Body of pancreas (tissue), 4 donors: ENCODE measurements at places on chromosomes 2 and 18. TPM values are rescaled to one million over a fixed set of nuclear protein-coding genes. Genes with fewer than 3 reads are reported as not detected.

Gene IL1RL1
- total RNA-seq: 12.5 TPM

DNA sequence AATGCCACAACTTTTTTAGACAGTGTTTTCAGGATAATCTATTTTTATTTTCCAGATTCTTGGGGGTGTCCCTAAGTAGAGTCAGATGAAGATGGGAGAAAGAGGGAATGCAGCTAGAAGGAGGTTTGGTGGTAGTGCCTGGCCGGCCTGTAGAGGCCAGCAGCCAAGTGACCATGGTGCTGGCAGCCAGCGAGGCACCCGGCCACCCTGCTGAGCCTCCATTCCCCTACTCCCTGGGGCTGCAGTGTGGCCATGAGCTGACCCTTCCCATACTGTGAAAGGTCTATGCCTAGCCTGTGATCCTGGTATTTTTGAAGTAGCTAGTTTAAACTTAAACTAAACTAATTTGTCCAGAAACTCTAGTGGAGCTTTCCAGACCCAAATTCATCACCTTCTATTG lies 268.6 kb downstream of the CYRIA start:
- H3K27ac ChIP-seq: no peak overlapping the region
- H3K4me3 ChIP-seq: no peak overlapping the region
- no peaks in the 10 kb centered on the region for H3K36me3 ChIP-seq
- no peak for DNase-seq
- peaks cover 16% of the 10 kb centered on the region for H3K4me1 ChIP-seq

DNA sequence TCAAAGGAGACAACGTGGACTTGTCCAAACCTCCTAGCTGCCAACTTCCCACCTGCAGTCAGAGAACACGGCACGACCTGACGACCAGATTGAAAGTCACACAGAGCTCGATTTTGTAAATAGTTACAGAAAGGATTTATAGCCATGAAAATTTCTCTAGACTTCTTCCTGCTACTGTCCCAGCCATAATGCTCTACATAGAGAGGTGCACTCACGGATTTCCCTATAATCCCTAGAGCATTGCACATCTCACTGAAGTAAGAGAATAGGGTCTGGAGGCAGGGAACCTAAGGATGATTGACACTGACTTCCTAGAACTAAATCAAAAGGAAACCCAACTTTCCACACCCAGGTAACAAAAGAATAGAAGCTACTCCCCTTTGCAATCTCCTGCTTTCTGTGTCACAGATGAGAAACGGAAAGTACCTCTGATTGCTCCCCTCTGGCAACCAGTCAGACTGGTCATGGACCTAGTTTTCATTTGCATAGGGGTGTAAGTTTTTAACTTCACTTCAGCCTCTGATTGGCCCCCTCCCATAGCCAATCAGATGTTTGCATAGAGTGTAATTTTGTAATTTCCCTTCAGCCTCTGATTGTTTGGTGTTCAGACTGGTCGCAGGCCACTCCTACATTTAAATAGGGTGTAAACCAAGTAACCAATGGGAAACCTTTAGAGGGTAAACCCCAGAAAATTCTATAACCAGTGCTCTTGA lies 58.6 kb upstream of the FBXO11 start:
- no peak overlapping the region for H3K27ac ChIP-seq
- no peaks in the 10 kb centered on the region for H3K27me3 ChIP-seq
- H3K4me1 ChIP-seq: no peaks in the 10 kb centered on the region

DNA sequence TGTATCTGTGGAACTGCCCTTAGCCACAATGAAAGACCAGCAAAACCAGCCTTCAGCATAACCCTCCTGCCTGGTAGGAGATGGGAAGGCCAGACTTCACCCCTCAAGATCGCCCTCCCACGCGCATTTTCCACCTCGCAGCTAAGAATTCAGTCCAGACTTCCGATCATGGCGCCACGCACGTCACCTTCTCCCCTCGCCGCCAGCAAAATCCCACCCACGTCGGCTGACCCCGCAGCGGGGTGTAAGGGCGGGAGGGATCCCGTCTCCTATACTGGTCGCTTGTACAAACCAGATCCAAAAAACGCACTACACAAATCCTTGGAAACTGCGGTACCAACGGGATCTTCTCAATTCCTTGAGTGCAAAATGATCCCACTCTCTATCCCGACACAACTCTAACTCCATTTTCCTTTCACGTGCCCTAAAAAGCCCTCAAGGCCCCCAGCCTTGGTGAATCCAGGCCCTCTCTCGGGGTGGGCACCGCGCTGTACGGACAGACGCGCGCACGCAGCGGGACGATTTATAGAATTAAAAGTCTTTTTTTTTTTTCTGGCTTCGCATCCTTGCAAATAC lies 1.0 kb upstream of the BMPR2 start:
- H3K27me3 ChIP-seq: no peaks in the 10 kb centered on the region
- peak overlapping the region; percentile 58 for H3K4me3 ChIP-seq
- H3K4me1 ChIP-seq: peaks cover 14% of the 10 kb centered on the region
- H3K36me3 ChIP-seq: no peaks in the 10 kb centered on the region

GRCh38 chr2:215527736-215528135 lies 91.9 kb upstream of the FN1 start:
- no peaks in the 10 kb centered on the region for H3K27me3 ChIP-seq
- no peak for DNase-seq
- H3K27ac ChIP-seq: no peak overlapping the region
- H3K36me3 ChIP-seq: no peaks in the 10 kb centered on the region

DNA sequence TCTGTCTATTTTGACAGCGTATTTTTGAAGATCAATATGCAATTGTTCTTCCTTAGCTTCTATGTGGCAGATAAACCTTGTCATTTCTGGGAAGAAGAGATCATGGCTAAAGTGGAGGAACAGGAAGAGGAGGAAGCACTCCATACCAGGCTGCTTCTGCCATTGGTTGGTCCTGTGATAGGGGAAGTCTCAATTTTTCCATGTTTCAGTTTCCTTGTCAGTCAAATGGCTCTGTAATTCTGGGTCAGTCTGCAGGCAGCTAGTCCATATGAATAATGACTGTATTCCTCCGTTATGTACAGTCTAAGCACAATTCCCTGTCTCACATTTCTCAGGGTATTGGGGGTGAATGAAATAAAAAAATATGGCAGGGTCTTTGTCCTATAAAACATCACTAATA lies 277.6 kb upstream of the CXCR4 start:
- H3K27me3 ChIP-seq: no peaks in the 10 kb centered on the region

DNA sequence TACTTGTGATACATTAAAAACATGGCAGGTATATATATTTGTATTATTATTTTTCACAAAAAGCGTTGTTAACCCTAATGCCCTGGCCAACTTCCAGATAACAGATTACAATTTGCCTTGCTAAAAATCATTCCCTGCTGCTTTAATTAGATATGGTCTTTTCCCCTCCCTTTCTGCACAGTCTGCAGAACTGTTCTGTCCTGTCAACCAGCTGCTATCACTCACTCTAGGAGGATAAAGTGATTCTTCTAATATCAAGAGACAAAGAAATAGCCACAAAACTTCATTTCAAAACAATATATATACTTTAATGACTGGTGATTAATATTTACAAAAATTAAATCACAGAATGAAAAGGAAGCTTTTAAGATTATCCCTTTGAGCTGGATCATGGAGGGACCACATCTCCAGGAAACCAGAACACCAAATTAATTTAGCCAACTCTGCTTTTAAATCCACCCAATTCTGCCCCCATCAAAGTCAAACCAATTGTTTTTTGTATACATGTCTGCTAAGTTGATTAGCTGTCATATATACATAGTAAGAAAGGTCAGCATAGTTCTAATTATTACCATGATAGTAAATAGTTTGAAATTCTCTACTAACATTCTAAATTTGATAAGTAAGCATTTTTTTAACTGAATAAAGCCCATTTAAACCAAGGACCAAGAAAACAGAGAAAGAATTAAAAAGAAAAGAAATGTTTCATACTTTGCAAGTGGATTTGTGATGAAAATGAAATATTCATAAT lies 55.7 kb downstream of the RND3 start:
- DNase-seq: no peak
- no peaks in the 10 kb centered on the region for H3K4me1 ChIP-seq
- no peaks in the 10 kb centered on the region for H3K27me3 ChIP-seq
- no peaks in the 10 kb centered on the region for H3K36me3 ChIP-seq
- no peak overlapping the region for H3K27ac ChIP-seq
- H3K4me3 ChIP-seq: no peak overlapping the region
